A549 treated with dexamethasone at 1 μM for 4 hours (cell line): ENCODE measurements at places on chromosomes 16 and 17. TPM values are rescaled to one million over a fixed set of nuclear protein-coding genes. Genes with fewer than 3 reads are reported as not detected.

The KNOP1 gene
- total RNA-seq, result 38.7 to 49.0 TPM (median 46.3 TPM) in 5 replicates

The SUMO2 gene
- 381 to 425 TPM (median 407 TPM) in 5 replicates for total RNA-seq

The CA7 gene
- total RNA-seq, result 0.08 TPM in 1 of 5 replicates, not detected in the others

The KDM6B gene
- total RNA-seq, result 10.5 to 21.0 TPM (median 14.6 TPM) in 5 replicates

The CSNK1D gene
- 191 to 263 TPM (median 245 TPM) in 5 replicates for total RNA-seq

The MMP28 gene
- total RNA-seq, result 4.9 to 8.8 TPM (median 7.5 TPM) in 5 replicates

The ANKFN1 gene
- total RNA-seq, result 0.05 TPM in 1 of 5 replicates, not detected in the others

The WFIKKN1 gene
- total RNA-seq, result 0.07 to 0.25 TPM (median 0.18 TPM) in 5 replicates

The ZNF19 gene
- 1.4 to 1.8 TPM (median 1.5 TPM) in 5 replicates for total RNA-seq

The TEKT5 gene
- total RNA-seq, result 0.15 to 0.17 TPM (median 0.16 TPM) in 3 of 5 replicates, not detected in the others

The XYLT1 gene
- 0.65 to 1.2 TPM (median 0.96 TPM) in 5 replicates for total RNA-seq
